ENCODE measurements at places on chromosomes 16 and 17.
A peak's percentile ranks its signal among the peaks of the same experiment; 100 is the strongest.

DNA sequence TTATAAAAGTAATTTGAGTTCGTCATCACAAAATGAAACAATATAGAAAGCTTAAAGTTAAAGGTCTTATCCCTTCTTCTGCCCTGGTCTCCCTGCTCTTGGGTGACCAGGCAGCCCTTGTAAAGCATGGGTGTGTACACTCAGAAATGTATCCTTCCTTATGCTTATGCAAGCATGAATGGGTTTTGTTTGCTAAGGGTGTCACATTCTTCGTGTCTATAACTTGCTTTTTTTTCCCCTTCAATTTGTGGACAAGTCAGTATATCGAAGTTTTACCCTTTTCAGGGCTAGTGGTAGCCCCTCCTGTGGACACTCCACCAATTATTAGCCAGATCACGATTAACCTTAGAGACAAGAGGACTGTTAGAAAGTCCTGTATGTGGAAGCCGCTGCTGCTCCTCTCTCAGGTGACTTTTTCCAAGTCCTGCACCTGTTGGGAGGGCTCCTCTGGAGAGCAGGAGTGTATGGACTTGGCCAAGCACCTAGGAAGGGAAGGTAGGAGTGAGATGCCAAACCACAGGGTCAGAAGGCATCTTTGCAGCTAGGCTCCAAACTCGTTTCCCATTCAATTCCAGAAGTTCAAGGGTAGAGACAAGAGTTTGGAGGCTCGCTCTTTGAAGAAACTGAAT, 50.9 kb downstream of the LDHD start:
- DNase-seq: no peak

- DNase-seq: no peak
Measured at GRCh38 chr16:83211711-83212110, 584.9 kb downstream of the CDH13 start.

DNA sequence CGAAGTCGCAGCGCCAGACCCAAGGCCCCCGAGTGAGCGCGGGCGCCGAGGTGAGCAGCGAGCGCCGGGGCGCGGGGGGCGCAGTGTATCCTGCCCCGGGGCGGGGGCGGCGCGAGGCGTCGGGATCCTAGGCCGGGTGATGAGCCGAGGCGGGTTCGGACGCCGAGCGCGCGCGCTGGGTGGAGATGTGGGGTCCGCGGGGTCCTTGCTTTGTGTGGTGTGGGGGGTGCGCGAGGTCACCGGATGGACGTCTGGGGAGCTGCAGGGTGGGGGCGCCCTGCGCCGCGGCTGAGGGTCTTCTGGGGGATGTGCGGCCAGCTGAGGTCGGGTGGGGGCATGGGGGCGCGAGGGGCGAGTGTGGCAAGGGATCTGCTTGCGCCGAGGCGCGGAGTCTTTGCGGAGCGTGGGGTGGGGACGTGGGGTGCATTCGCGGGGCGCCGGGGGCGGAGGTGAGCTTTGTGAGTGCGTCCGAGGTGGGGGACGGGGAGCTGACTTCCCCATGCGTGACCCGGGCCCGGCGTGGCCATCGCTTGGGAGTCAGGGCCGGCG, 560 bp downstream of the RAI1 start:
- no peak for DNase-seq

DNA sequence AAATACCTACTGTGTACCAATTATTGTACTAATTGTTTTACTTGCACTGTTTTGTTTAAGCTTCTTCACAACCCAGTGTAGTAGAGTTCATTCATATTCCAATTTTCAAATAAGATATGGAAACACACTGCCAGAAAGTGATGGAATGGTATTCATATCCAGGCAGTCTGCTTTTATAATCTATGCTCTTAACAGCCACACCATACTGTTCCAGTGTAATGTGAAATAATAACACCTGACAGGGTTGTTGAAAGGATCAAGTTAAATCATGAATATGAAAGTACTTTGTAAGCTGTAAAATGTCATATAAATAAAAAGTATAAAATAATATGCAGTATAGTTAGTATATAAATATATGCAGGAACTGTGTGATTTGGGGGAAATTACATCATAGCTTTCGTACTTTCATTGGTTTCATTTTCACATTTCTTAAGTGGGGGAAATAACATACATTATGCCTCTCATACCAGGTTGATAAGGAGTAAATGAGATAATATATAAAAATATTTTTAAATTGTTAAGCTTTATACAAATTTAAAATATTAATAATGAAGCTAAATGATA, 230.8 kb downstream of the TANC2 start:
- DNase-seq: no peak

- DNase-seq: peak; percentile 44
Measured at GRCh38 chr16:2223942-2224486, 623 bp downstream of the E4F1 start.

DNA sequence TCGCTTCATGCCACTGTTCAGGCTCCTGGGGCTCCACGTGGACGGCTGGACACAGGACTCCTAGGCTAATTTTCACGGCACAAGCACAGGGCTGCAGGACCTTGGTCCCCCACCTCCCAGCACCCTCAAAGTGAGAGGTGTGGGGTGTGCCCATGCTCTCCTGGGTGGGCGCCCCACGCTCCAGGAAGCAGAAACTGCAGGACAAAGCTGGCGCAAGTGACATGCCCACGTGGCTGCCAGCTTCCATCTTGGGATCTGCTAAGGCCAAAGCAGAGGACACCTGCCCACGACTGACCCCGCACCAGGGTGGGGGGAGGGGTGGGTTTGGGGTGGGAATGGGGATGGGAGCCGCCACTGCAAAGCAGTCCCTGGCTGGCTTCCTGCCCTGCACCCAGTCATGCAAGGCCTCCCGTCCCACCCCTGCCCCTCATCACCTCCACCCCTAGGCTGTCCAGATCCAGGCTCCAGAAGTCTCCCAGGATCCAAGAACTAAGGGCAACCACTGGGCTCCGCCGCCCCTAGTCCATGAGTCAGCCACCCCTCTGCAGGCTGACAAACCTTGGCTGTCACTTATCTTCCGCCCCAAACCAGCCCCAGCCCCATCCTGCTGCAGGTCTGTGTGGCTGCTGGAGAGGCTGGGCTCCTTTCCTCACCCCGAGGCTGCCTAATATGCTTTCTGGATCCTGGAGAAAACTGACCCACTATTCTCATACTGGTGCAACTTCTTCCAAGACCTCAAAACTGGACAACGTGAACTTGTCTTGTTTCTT, 11.1 kb downstream of the USP6 start:
- DNase-seq: no peak

DNA sequence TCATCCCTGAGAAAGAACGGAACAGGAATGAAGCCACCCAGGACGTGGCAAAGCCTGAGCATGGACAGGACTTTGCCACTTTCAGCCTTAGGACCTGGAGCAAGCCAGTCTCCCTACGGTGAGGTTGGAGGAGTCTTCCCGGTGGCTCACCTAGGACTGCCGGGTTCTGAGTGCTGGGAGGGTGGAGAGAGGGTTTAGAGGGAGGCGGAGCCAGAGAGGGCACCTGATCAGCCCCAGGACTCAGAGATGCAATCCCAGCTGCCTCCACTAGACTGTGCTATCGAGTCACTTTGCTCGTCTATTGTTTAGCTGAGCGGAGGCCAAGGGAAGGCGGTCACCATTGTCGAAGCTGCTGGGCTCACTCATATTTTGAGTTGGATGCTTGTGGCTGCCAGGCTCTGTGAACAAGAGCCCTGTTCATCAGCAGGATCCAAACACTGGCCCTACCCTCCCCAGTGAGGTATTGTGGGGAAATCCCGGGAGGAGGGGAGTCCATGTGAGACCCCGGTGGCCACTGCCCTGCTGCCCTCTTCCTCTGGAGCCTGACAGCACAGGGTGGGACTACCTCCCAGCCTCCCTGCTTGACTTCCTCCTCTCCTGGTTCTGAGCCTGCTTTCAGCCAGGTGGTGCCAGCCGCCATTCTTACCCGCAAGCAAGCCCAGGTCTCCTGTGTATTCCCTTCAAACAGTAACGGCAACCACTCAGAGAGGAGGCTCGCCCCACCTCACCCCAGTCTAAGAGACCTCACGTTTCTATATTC, 7.0 kb downstream of the KRT14 start:
- peak; percentile 72 for DNase-seq

- no peak for DNase-seq
Measured at GRCh38 chr17:36509272-36509985, 22.9 kb downstream of the ZNHIT3 start.

- DNase-seq: peak; percentile 50
Measured at GRCh38 chr17:64117981-64118979, 11.7 kb downstream of the ERN1 start.

DNA sequence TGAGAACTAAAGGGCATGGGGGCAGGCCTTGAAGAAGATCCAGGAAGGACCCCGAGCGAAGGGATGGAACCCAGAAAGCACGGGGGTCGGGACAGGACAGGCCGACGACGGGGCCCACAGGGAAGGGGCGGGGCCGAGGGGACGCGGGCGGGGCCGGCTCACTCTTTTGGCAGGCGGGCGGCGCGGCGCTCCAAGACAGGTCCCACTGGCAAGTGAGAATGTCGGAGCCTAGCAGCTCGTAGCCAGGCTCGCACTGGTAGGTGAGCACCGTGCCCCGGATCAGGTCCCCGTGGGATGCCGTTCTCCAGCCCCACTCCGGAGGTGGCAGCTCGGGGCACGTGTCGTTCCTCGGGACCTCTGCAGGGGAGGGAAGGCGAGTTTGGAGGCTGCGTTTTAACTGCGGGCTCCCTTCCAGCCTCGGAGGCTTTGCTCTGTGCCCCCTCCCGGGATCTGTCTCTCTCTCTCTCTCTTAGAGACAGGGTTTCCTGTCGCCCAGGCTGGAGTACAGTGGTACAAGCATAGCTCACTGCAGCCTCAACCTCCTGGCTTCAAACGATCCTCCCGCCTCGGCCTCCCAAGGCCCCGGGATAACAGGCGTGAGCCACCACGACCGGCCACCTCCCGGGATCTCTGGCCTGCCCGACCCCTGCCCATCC, 13.7 kb upstream of the CDIPT start:
- no peak for DNase-seq

DNA sequence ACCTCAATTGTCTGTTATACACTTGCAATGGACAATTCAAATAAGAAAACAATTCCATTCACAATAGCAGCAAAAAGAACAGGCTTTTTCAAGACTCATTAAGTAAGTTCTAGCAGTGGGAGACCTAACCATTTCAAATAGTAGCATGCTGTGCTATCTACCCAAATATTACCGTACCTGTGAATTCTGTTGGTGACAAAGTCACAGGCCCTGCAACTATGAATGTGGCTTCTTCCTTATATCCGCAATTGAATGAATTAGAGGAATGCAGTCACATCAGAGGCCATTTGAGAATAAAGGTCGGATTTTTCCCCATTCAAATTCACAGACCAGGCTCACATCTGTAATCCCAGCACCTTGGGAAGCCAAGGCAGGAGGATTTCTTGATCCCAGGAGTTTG, 800 bp upstream of the NME4 start:
- DNase-seq: no peak

GRCh38 chr17:1649844-1650501, at the start of gene RILP:
Gene RILP (minus strand): TSS chr17:1649866. CDS start chr17:1649804, 62 bp downstream.
- DNase-seq: peak; percentile 50

GRCh38 chr17:15438491-15439105, 28.8 kb downstream of the CDRT4 start:
- DNase-seq: no peak

DNA sequence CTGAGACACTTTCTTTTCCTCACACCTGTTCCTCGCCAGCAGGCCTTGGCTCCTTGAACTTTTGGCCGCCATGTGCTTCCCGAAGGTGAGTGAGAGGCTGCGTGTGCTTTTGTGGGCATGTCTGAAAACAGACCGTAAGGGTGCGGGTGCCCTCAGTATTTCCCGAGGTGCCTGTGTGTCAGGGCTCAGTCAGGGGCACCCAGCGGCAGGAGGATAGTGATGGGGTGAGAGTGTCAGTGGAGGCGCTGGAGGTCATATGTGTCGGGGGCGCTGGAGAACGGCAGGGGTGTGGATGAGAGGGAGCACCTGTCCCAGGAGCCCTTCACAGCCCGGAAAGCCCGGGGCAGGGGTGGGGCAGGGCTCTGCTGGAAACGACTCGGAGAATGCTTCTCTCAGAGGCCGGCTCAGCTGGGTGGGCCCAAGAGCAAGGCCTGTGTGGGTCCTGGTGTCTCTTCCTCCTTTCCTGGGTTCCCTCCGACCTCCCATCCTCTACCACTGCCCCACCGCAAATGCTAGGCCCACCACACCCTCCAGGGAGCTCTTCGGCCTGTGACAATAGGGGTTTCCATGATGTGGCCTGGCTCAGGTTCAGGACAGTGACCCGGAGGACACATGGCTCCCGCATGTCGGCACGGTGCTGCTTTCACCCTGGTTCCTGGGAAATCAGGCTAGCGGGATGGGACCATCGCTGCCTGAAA, 451 bp downstream of the IL32 start:
- no peak for DNase-seq

- no peak for DNase-seq
Measured at GRCh38 chr16:8905168-8905762, 23.1 kb downstream of the LITAFD start.

DNA sequence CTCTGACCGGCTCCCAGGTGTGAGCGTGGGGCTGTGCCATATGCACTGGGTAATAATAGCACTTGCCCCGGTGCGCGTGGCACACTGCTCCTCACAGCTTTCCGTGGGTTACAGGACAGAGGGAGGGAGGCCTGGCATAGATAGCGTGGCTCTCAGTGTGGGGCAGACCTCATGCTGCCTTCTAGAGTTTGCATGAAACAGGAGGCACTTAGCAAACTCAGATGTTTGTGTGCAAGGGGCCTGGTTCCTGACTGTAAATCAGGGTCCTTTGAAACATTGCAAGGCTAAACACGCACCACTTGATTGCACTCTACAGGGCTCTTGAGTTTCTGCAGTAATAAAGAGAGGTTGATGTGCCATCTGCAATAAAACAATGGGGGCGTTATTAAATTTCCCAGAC, 101.7 kb downstream of the RPTOR start:
- DNase-seq: no peak

- DNase-seq: no peak
Measured at GRCh38 chr16:88487920-88488851, 35.1 kb downstream of the ZFPM1 start.

GRCh38 chr17:9648521-9649110, 3.3 kb downstream of the USP43 start:
- no peak for DNase-seq

- DNase-seq: no peak
Measured at GRCh38 chr17:59807892-59808509, 84.7 kb downstream of the TUBD1 start.

GRCh38 chr17:47703191-47703591, 9.2 kb downstream of the TBKBP1 start:
- DNase-seq: no peak

DNA sequence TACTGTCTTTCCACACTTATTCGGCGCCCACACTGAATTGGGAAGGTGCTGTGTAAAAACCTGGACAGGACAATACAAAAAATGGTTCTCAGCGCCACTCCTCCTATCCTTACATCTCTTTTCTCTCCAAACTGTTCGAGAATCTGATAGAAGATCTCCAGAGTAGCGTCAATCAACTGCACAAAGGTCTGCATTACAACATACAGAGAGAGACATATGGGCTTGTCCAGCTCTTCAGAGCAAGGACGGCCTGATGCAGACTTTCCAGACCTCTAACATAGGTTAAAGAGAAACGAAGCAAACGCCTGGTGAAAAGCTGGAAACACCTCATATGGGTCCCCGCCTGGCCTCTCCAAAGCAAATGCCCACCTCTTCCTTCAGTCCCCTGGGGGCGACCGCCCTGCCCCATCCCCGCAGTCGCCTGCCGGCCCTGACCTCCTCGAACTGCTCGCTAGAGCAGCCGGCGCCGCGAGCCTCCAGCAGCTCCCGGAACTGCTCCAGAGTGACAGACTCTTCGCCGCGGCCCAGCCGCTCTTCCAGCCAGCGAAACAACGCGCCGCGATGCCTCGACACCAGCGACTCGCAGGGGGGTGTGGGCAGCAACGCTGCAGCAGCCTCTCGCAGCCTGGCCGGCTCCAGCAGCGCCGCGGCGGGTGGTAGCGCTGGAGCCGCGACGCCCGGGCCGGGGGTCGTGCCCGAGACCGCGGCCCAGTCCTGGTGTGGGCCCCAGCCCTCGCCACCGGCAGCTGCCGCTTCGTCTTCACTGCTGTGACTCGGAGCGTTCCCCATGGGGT, 526 bp downstream of the ZZEF1 start:
- DNase-seq: no peak

Measured in Ammon's horn (tissue), 1 donor.